ENCODE measurements at places on chromosomes 11 and 22.

GRCh38 chr11:71843858-71844257 lies 10.9 kb downstream of the DEFB108B start:
- DNase-seq: no peak

GRCh38 chr11:132264616-132265015 lies 894.2 kb downstream of the NTM start:
- DNase-seq: no peak

DNA sequence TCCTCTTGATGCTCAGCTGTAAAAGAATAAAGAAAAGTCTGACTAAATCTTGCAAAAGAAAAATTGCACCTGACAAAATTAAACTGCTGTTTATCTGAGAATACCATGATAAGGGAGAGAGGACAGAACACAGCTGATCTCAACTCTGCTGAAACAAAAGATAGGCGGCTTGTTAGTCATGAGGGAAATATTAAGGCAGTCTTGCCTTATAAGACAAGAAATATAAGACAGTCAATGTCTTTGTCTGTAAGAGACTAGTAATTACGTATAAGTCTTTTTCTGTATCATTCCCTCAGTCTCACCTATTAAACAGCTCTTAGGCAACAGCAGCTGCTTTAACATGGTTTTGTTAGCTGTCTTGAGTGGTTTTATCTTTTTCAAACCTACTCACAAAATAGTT lies 296.6 kb downstream of the LUZP2 start:
- DNase-seq: no peak

DNA sequence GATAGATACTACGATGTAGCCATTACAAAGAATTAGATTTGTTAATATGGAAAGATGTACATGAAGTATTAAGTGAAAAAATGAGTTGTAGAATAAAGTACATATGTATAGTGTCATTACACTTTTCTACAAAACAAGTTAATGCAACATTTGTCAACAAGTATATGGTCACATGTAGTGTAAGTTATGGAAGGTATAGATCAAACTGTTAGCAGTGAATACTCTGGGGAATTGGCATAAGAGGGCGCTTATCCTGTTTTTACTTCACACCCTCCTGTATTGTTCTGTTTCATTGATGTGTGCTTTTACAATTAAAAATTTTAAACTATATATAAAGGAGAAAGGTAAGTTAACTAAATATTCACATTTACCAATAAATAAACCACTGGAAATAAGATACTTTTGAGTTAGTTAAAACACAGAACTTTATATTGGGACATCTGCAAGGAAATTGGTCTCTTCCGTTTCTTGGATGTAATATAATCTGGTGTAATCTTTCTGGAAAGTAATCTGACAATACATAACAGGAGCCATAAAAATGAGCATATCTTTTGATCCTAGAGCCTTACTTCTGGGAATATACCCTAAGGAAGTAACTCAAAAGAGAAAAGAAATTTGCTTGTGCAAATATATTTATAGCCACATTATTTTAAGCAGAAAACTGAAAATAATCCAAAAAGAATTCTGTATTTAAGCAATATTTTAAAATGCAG lies 34.5 kb downstream of the CSTPP1 start:
- DNase-seq: no peak

DNA sequence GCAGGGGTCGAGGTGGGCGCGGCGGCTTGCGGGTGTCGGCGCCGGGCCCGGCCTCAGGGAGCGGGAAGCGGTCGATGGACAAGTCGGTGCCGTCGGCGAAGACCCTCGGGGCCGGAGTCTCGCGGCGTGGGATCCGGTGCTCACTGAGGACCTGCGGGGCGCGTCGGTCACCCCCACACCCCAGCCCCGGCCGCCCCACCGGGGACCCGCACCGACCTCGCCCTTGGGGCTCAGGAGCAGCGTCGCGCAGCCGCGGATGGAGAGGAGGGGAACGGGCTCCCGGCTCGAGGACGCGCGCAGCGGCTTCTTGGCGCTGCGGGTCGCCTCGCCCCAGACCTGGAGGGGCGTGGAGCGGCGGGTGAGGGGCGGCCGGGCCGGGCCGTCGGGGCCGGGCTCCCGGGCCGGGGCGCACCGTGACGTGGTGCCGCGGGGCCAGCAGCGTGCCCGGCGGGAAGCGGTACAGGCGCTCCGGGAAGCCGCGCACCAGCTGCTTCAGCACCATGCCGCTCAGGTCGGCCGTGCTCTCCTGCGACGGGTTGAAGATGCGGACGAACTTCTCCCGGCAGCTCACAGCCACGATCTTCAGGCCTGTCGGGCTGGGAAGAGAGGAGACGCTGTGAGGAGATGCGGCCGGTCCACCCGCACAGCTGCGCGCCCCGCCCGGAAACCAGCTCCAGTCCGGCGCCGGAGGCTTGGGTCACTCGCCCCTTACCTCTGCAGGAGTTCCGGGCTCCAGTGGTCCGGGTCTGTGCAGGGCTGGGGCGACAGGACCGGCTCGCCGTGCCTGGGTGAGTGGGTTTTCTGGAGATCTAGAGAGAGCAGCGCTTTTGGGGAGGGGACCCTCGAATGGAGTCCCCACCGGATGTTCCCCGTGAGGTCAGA lies 4.5 kb downstream of the LMNTD2 start:
- DNase-seq: no peak

DNA sequence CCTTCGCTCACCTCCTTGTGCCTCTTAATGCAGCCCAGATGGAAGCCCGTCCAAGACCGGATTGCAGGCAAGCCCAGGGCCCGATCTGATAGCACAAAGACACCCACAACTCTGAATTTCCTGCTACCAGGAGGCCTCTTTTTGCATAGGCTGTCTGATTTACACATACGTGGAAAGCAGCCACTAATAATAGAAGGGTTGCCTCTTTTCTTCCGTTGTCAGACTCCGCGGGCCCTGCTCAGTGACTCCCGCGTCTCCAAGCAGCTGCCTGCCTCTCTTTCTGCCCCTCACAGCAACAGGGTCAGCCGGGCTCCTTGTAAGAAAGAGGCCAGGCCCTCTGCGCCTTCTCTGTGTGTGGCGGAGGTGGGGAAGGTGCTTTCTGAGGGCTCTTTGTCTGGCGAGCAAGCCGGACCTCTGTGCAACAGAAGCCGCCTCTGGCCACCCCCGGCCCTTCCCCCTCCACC lies 26.7 kb downstream of the FLI1 start:
- DNase-seq: peak; percentile 83

DNA sequence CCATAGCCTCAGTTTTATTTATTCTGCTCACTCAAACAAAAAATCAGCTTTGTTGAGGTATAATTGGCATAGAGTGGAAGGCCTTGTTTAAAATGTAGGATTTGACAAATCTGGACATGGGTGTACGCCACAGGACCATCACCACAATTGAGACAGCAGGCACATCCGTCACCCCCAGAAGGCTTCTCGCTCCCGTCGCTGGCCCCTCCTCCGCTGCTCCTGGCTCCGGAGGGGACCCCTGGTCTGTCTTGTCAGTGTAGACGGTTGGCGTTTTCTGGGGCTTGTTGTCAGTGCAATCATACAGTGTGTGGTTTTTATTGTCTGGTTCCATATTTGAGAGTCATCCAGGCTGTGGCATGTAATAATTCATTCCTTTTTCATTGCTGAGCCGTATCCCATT lies 97.6 kb downstream of the KCNQ1 start:
- DNase-seq: no peak

DNA sequence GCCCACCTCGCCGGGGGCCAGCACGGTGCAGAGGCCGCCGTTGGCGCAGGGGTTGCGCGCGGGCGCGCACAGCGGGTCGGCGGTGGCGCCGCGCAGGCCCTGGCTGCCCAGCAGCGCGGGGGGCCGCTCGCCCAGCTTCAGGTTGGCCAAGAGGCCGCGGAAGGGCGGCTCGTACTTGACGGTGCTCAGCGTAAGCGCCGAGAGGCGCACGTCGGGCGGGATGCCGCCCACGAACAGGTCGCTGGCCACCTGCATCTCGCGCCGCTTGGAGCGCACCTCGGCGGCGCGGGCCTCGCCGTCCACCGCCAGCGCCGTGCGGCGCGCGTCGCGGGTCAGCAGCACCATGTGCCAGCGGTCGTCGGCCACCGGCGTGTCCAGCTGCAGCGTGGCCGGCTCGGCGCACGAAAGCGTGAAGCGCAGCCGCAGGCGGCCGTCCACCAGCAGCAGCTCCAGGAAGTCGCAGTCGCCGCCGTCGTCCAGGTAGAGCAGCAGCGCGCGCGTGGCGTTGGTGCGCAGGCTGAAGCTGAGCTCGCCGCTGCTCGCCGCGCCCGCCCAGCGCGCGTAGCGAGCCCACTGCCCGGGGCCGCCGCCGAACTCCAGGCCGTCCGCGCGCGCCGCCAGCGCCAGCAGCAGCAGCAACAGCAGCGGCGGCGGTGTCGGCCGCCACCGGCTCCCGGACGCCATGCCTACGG lies 9.8 kb downstream of the NRXN2 start:
- no peak for DNase-seq

DNA sequence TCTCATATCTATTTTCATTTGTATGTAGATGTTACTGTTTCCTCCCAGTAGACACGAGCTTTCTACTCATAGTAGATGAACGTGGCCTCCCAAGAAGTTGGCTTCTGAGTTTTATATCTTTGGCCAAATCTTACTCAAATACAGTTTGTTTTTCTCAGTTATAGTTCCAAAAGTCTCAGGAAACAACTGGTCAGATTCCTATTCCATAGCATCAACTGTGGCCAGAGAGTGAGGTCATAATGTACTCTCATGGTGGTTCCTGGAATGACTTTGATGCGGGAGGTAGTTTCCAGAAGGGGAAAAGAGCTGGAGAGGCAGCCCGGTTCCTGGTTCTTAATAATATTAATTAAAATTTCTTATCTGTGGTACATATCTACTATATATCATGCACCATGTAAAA lies 77.3 kb downstream of the SLC17A6 start:
- no peak for DNase-seq

GRCh38 chr11:119666463-119667131 lies 62.4 kb downstream of the NECTIN1 start:
- DNase-seq: peak; percentile 66

DNA sequence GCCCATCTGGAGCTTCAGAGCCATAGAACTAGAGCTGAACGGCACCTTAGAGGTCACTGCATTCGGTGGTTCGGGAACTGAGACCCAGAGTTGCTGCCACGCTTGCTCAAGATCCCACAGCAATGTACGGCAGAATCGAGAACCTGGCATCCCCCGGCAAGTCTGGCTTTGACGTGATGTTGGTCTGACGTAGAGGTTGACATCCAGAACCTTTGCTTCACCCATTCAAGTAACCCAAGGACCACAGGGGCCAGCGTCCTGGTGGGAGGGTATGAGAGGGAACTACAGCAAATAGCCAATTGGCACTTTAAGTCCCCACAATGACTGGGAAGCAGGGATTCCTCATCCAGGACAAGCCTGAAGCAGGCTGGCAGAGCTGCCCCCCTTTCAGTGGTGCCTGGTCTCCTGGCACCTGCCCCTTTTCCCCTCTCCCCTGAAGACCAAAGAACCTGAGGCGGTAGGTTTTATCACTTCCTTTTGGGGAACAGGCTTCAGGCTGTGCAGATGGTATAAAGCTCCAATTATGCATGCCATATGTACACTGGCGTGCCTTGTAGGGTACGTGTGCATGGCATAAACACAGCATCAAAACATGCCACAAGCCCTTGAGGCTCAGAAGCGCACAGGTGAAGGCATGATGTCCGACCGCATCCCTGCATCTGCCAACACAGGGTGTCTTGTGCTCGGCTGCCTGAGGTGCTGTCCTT lies 15.3 kb upstream of the TEF start:
- no peak for DNase-seq

DNA sequence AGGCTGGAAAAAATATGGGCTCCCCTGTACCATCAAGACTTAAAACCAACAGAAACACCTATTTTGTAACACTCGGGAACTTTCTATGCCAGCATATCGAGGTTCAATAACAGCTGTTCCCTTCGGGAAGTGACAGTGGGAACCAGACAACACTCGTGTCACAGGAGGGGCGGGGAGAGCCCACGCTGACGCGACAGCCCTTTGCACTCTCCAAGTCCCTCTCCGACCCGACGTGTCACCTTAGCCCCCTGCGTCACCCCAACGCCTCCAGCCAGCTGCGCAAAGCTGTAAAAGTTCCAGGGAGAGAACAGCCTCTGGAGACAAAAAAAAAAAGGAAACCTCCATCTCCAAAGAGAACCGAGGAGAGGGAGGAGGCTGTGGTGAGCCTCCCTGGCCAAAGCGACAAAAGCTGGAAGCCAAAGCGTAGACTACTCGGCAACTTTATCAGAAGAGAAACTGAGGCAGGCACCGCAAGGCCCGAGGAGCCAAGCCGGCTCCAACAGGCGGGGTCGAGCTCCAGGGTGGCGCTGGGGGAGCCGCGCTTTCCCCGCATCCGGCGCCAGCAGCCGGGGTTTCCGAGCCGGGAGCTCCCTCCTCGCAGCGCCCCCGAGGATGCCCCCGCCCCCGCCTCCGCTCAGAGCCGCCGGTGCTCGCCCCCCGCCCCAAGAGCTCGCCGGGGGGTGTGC lies 751 bp downstream of the ARFGAP3 start:
- DNase-seq: no peak
